ENCODE measurements at places on chromosomes 7 and 10.

DNA sequence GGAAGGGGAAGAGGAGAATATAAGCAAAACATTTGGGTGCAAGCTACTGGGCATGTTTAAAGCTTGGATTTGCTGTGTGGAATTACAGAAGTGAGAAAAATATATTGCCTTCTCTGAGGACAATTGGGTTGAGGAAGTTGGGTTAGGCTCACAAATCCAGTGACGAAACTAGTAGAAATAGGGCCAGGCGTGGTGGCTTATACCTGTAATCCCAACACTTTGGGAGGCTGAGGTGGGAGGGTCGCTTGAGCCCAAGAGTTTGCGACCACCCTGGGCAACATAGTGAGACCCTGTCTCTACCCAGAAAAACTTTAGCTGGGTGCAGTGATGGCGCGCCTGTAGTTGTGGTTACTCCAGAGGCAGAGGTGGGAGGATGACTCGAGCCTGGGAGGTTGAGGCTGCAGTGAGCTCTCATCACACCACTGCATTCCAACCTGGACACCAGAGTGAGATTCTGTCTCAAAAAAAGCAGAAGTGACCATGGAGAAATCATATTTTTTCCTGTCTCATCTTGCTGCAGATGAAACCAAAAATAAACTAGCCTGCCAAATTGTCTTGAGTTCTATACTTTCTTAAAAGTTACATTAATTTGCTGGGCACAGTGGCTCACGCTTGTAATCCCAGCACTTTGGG, 22.4 kb downstream of the NRBF2 start:
- DNase-seq: no peak

GRCh38 chr7:30090111-30090510, 44.7 kb upstream of the MTURN start:
- no peak for DNase-seq

GRCh38 chr7:169276-170172, 22.8 kb upstream of the FAM20C start:
- DNase-seq: no peak

DNA sequence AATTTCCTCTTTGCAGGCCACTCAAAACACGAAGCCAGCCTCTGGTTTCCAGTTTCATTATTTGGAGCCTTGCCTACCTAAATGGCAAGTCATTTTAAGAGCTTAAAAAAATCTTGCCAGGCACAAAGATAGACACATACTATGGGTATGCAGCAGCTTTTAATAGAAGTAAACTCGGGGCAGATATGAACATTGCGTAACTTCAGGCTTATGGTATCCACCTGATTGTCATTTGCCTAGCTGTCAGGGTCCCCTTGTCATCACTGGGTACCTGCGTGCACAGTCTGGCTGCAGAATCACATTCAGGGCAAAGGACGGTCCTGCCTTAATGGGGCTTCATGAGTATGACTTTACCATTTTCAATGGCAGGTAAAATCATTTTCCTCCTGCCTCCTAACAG, 466.1 kb upstream of the NRP1 start:
- DNase-seq: no peak

DNA sequence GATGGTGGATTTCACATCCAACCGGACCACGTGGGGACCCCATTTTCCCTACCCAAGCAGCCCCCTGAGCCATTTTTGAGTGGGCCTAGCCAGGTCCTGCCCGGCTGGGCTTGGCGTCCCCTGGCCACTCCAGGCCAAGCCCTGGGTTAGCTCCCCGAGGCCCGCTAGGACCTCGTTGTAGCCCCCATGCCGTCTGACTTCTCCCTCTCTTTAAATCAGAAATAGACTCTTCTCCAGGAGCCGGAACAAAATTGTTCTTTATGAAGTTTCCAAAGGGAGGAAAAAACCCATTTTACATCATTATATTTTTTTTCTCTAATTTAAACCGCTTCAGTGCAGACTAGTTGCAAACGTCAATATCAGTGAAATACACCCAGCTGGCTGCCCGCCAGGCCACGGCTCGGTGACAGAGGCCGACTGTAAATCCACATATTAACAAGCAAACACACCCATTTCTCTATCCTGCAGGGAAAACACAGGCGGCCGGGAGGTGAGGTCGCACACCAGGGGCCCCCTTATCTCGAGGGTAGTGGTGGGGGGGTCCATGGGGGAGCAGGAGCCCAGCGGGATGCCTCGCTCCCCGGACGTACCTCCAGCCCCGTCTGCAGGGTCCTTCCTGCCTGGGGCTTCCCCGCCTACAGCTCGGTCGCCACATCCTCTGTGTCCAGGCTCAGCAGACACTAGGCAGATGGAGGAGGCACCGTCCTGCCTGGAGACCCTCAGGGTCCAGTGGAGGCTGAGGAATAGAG, 72.7 kb downstream of the ELFN1 start:
- peak; percentile 60 for DNase-seq

GRCh38 chr7:67791918-67792317, 795.3 kb downstream of the TYW1 start:
- DNase-seq: no peak

GRCh38 chr10:74921744-74922143, 95.3 kb downstream of the KAT6B start:
- no peak for DNase-seq

DNA sequence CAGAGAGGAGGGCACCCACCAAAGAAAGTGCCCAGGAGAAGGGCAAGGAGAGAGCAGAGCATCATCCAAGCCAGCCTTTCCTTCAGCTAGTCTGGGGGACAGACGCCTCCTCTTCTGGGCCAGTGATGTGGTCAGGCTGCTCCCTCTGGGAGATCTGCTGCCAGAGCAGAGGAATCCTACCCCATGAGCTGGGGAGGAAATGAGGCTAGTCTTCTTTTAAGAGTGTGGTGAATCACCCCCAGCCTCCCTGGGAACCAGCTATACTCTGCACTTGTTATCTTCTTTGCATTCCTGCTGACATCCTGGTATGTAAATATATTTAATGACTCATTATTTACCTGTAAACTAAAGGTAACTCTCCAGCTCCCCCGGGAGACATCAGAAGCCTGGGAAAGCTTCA, 41.6 kb upstream of the EPHB6 start:
- no peak for DNase-seq

DNA sequence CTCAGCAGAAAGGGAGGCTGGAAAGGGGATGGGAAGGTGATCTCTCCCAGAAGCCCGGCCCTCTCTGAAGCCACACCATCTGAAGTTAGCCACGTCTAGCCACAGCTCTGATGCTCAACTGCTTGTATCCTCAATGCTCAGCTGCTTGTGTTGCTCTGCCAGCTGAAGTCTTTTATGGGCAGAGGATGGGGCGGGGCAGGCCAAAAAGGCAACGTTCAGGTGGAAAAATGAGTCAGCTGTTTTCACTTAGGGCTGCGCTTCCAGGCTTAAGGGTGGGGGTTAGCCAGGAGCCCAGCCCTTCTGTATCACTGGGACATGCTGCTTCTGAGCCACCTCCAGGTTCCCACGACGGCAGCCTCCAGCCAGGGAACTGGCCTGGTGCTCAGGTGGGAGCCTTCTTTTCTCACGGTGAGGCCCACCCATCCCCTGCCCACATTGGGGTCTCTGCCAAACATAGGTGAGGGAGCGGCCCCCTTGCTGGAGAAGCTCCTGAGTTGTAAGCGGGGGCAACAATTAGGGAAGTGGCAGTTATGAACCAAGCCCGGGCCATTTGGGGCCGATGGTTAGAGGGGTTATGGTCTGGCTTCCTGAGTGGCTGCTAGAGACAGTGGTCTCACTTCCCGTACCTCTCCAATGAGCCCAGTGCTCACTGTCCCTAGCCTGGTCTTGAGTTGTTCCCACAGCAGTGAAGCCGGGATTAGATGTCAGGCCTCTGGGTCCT, 44.9 kb upstream of the CNPY1 start:
- DNase-seq: no peak

Measured in COLO829 (cell line).